ENCODE measurements at places on chromosomes 4 and X. TPM values are rescaled to one million over a fixed set of nuclear protein-coding genes. Genes with fewer than 3 reads are reported as not detected.

The PPP3CA gene
- 10.7 TPM for polyA plus RNA-seq

The MAGEA2 gene
- 55.9 TPM for polyA plus RNA-seq

The HSFX4 gene
- not detected for polyA plus RNA-seq

DNA sequence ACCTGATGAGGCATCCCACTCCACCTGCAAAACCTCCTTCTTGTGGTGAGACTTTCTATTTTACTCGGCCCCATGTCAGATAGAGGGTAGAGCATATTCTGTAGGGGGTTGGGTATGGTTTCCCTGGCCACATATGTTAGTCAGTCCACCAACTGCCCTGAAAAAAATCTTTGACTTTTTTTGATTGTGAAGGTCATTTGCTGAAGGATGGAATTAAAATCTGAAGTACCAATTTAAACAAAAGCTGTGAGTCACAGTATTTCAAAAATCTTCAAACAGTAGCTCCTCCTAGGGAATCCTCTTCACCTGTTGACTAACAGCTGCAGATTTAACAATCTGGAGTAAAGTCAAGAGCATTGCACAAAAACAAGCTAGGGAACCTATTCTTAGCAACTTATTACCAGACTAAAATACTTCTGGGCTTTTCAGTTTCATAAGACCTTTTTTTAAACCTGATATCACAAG is 8.0 kb upstream of the CCDC110 start:
- no peak overlapping the region for H3K27ac ChIP-seq
- H3K4me3 ChIP-seq = no peak overlapping the region
- no peaks in the 10 kb centered on the region for H3K36me3 ChIP-seq
- no peaks in the 10 kb centered on the region for H3K4me1 ChIP-seq
- no peak for DNase-seq

GRCh38 chr4:88674979-88675378 is 22.6 kb downstream of the NAP1L5 start:
- DNase-seq = no peak
- H3K4me1 ChIP-seq = no peaks in the 10 kb centered on the region
- no peaks in the 10 kb centered on the region for H3K36me3 ChIP-seq
- no peaks in the 10 kb centered on the region for H3K27me3 ChIP-seq
- H3K27ac ChIP-seq = peak overlapping the region; percentile 41

DNA sequence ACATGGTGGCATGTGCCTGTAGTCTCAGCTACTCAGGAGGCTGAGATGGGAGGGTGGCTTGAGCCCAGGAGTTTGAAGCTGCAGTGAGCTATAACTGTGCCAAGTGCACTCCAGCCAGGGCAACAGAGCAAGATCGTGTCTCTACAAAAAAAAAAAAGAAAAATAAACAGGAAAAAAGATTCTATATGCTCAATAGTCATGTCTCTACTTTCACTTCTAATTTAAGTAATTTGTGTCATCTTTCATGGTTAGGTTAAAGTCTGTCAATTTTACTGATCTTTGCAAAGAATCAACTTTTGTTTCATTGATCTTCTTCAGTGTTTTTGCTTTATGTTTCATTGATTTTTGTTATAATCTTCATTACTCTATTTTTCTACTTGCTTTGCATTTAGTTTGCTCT is 106.2 kb upstream of the MAB21L2 start:
- H3K36me3 ChIP-seq = no peaks in the 10 kb centered on the region
- H3K27ac ChIP-seq = no peak overlapping the region
- H3K4me3 ChIP-seq = no peak overlapping the region

DNA sequence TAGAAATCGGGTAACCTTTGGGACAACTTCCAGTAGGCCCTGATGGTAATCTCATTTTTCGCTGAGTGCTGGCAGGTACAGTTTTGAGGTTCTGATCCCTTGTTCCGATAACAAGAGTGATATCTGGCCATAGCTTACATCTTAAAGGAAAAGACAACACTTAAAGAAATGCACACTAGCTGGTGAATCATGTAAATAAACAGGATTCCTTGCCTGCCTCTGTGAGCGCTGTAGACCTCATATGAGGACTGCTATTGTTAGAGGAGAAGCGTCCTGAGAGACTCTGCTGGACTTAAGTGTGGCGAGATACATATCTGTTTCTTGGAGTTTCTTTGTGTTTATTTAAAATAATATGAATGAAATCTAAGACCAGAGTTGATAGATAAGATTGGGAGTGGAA is 149.3 kb upstream of the SLC4A4 start:
- DNase-seq = no peak
- H3K4me3 ChIP-seq = no peak overlapping the region
- no peak overlapping the region for H3K27ac ChIP-seq
- H3K27me3 ChIP-seq = peaks cover 52% of the 10 kb centered on the region
- H3K4me1 ChIP-seq = peaks cover 5% of the 10 kb centered on the region

The TMPRSS11B gene
- polyA plus RNA-seq = not detected

The IQCM gene
- not detected for polyA plus RNA-seq

DNA sequence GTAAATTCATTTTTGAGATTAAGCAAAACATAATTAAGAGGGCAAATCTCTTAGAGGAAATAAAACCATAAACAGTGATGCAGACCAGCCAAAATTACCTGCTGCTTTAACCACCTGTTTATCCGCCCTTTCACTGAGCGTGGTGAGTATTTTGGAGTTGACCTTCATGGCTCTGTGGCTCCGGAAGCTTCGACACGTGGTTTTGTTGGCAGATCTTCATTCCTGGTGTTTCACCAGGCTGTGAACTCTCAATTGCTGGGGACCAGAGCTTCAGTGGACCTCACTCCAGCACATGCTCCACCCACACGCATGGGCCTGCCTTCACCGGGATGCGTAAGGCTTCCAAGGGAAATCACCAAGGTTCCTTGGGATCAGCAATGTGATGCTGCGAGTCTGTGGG is 83.8 kb downstream of the FHDC1 start:
- DNase-seq = no peak
- no peaks in the 10 kb centered on the region for H3K36me3 ChIP-seq
- no peak overlapping the region for H3K27ac ChIP-seq
- no peak overlapping the region for H3K4me3 ChIP-seq
- H3K27me3 ChIP-seq = no peaks in the 10 kb centered on the region
- no peaks in the 10 kb centered on the region for H3K4me1 ChIP-seq

DNA sequence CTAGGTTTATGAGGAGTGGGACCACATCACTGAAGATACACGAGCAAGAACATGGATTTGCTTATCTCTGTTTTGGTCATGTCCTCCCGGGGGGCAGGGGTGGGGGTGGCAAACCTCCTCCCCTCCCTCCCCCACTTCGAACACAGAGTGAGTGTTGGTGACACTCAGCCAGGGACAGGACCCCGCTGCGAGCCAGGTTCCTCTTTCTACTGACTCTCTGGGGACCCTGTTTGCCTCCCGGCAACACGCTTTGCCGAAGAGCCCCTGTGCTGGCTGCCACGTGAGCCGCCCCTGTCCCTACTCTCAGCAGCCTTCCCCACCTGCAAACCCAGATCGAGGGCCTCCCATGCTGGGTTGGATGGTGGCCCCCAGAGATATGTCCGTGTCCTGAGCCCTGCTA is 34.7 kb downstream of the P2RY8 start:
- H3K27me3 ChIP-seq = no peaks in the 10 kb centered on the region
- no peak for DNase-seq
- H3K27ac ChIP-seq = no peak overlapping the region
- H3K4me1 ChIP-seq = no peaks in the 10 kb centered on the region
- no peaks in the 10 kb centered on the region for H3K36me3 ChIP-seq

The TEC gene
- polyA plus RNA-seq = 0.85 TPM

DNA sequence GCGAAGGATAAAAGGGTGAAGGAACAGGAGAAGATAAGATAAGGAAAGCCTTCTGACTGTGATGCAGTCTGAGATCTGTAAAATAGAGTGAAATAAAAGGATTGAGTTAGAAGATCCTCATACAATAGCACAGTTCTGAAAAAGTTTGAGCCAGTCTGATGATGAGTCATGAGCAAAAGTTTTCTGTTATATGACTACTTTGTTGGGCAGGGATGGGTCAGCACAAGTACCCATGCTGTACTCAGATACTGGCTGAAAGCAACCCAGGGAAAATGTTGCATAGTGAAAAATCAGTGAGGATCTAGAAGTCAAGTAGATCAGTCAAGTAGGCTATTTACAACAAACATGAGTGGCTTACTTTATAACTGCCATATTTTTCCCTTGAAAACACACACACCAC is 253.5 kb downstream of the PCDH10 start:
- H3K36me3 ChIP-seq = no peaks in the 10 kb centered on the region
- H3K27ac ChIP-seq = no peak overlapping the region
- H3K27me3 ChIP-seq = no peaks in the 10 kb centered on the region
- H3K4me3 ChIP-seq = no peak overlapping the region
- DNase-seq = no peak

- H3K27me3 ChIP-seq = no peaks in the 10 kb centered on the region
- no peak overlapping the region for H3K27ac ChIP-seq
- H3K4me1 ChIP-seq = peaks cover 14% of the 10 kb centered on the region
- H3K36me3 ChIP-seq = no peaks in the 10 kb centered on the region
Measured at GRCh38 chr4:128450326-128451120, 162.9 kb upstream of the PGRMC2 start.

DNA sequence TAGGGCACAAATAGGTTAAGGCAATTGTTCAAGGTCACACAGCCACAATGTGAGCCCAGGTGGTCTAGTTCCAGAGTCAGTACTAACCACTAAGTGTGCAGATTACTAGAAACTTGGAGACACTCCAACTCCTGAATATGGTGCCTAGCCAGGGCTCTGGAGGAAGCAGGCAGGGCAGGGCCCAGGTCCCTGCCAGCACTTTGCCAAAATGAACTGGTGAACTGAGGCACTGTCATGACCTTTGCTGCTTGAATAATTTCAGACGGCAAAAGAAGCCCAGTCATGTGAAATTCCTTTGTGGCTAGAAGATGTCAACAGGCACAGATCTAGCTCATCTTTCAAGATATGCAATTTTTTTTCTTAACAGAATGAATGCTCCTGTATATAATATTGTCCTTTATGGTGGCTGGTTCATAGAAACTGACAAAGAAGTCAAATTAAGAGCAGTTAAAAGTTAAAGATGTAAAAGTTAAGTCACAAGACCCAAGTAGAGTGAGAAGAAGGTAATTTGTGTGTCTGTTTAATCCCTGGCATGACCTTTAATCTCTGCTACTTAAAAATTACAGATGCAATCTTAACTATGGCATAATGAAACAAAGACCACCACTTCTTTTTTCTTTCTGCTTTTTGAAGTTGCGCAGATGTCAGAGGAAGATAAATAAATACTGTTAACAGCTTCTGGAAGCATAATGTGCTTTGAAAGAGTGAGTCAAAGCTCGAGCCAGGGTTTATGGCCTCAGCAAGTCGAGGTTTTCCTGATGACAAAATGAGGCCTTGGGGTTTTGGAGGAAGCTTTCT is 54.1 kb downstream of the SHROOM3 start:
- no peaks in the 10 kb centered on the region for H3K36me3 ChIP-seq
- H3K27ac ChIP-seq = no peak overlapping the region
- DNase-seq = no peak
- H3K4me3 ChIP-seq = no peak overlapping the region
- H3K27me3 ChIP-seq = no peaks in the 10 kb centered on the region

DNA sequence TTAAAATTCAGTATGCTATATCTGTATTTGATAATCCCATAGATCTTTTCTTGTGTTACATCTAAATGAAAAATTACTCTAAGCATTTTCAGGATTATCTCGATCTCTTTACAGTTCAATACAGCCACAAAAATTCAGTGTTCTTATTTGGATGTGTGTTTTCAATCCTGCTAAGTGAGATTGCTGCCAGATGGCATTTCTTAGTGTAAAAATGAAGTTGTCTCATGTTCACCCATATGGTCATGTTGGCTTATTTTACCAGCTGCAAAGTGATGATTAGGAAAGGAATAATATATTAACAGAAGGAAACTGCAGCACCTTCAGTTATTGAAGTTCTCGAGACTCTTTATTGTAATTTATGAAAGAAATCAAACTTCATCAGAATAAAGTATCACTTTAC is 12.1 kb upstream of the FAM47A start:
- H3K4me1 ChIP-seq = no peaks in the 10 kb centered on the region
- no peaks in the 10 kb centered on the region for H3K27me3 ChIP-seq
- no peaks in the 10 kb centered on the region for H3K36me3 ChIP-seq
- no peak for DNase-seq
- no peak overlapping the region for H3K4me3 ChIP-seq

GRCh38 chr4:55396308-55397125 is 760 bp downstream of the TMEM165 start:
- peaks cover 12% of the 10 kb centered on the region for H3K36me3 ChIP-seq
- H3K4me3 ChIP-seq = peak overlapping the region; percentile 81
- peak; percentile 79 for DNase-seq
- peaks cover 5% of the 10 kb centered on the region for H3K4me1 ChIP-seq
- H3K27ac ChIP-seq = peak overlapping the region; percentile 86
- H3K27me3 ChIP-seq = no peaks in the 10 kb centered on the region

The SYP gene
- 0.76 TPM for polyA plus RNA-seq
